ENCODE measurements at places on chromosomes 6 and 20.

DNA sequence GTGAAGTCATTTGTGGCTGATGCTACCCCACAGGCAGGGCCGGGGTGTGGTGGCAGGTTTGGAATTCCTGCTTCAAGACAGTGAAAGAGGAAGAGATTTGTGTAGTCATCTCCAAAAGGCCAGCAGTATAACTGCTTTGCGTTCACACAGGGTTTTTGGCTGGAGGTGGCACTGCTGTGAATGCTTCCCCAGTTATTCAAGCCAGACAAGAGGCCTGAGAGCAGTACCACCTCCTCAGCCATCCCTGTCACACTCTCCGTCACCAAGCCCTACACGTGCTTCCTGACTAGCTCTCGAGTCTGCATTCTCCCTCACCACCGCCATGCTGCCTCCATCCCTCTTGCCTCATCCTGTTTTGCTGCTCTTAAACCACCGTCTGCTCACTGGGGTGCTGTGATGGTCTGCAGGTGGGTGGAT, 23.9 kb downstream of the ARMC2 start:
- DNase-seq = peak; percentile 18

GRCh38 chr20:31861135-31861384, 9.3 kb downstream of the DUSP15 start:
- no peak for DNase-seq

GRCh38 chr6:108841377-108841855, 6.8 kb upstream of the ARMC2 start:
- no peak for DNase-seq

- DNase-seq = no peak
These were observed 10.5 kb downstream of the SLC17A9 start for GRCh38 chr20:62962891-62963613.

GRCh38 chr20:4045082-4045481, 29.7 kb upstream of the RNF24 start:
- no peak for DNase-seq

DNA sequence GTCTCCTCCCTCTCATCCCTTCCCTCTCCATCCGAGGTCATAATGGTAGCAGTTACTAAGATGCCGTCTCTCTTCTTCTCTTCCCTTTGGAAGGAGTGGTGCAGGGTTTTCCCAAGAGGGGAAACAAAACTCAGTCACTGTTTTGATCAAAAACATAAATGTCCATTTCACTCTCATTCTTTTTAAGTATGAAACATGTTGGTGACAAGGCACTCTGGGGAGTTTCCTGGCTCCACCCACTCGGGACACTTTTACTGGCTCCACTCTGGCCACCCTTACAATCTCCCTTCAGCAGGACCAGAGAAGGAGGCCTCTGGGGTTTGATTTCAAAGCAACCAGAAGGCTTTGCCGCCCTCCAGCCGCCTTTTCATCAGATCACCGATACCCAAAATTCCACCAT, 57.0 kb downstream of the FGD2 start:
- no peak for DNase-seq

DNA sequence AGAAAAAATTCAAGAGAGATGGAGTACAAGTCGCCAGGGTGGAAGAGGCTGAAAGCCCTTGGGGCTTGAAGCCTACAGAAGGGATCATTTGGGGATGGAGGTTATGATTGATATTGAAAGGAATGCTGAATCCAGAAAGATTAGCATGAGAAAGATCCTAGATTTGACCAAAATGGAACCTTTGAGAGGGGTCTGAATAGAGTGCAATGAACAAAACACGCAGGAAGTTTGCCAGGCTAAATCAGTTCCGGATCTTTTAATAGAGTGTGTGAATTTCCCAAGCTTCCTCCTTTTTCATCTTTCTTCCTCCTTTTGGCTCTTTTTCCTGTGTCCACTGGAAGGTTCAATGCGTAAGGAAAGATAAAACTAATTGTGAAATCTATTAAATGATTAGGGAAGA, 15.3 kb downstream of the IPCEF1 start:
- no peak for DNase-seq

- DNase-seq = no peak
These were observed 14.7 kb downstream of the GINM1 start for GRCh38 chr6:149580880-149581279.

DNA sequence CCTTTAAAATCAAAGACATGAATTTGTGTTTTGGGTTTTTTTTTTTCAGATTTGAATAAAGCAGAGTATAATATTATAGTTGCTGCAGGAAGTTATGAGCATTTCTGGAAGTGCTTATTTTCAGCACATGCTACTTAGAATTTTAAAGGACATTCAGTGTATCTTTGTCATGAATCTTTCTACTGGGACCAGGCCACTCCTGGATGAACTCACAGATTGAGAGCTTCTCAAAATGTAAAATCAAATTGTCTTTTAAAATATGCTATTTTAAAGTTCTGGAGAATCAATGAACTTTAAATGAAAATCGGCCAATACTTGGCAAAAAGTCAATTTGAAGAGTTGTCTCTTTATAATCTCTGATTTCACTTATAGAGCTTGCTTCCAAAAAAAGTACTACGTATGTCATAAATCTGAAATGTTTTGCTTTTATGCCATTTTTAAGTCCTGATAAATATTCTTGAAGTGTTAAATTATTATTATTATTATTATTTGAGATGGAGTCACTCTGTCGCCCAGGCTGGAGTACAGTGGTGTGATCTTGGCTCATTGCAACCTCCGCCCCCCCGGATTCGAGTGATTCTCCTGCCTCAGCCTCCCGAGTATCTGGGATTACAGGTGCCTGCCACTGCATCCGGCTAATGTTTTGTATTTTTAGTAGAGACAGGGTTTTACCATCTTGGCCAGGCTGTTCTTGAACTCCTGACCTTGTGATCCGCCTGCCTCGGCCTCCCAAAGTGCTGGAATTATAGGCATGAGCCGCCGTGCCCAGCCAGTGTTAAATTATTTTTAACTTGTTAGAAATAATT, 175.7 kb upstream of the AKAP12 start:
- DNase-seq = no peak

DNA sequence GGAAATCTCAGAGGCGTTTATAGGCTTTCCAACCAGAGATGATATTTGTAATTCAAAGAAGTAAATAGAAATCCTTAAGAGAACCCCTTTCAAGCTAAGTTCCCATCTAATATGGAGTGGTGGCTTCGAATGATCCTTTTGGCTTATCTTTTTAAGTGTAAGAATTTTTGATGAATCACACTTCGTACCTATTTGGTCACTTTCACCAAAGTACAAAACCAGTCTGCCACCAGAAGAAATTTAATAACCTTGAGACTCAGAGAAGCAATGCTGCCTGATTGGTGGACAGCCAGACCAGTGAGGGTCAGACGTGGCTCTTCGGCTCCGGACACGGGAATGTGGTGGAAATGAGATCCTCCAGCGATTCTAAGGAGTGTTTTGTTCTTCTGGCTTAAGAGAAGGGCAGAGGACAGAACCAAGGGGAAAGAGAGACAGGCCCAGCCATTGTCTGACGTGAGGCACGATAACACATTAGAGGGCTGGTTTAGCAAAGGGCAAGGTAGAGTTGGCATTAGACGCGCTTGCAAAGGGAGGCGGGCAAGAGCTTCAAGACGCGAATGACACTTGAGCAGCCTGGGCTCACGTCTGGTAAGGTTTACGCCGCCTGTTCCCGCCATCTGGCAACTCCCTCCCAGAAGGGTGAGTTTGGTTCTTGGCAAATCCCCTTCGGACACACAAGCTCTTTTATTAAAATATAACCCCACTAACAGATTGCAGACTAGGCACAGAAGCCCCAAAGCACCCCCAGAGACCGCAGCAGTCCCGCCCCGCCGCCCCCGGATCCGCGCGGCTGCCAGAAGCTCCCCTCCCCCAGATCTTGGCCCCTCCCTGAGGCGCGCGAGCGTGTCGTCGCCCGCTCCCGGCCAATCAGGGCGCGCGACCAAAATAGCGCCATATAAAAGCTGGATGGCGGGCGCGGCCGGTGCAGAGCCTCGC, 50.0 kb upstream of the EZR start:
- DNase-seq = peak; percentile 97

- DNase-seq = no peak
These were observed 133.8 kb downstream of the SNX5 start for GRCh38 chr20:17834804-17835203.

GRCh38 chr6:74753883-74754600, 451.8 kb downstream of the COL12A1 start:
- DNase-seq = no peak

- DNase-seq = no peak
These were observed 172.6 kb upstream of the LAMA2 start for GRCh38 chr6:128710315-128710714.

Data from activated naive CD4-positive, alpha-beta T cell treated with Interleukin-2 at 50 U/mL for 16 hours (primary cell).